ENCODE measurements at places on chromosomes 11 and 22.

- DNase-seq, result no peak
Measured at GRCh38 chr11:11661326-11662040, 39.7 kb upstream of the GALNT18 start.

GRCh38 chr11:8242499-8243280, 21.0 kb downstream of the LMO1 start:
- no peak for DNase-seq

DNA sequence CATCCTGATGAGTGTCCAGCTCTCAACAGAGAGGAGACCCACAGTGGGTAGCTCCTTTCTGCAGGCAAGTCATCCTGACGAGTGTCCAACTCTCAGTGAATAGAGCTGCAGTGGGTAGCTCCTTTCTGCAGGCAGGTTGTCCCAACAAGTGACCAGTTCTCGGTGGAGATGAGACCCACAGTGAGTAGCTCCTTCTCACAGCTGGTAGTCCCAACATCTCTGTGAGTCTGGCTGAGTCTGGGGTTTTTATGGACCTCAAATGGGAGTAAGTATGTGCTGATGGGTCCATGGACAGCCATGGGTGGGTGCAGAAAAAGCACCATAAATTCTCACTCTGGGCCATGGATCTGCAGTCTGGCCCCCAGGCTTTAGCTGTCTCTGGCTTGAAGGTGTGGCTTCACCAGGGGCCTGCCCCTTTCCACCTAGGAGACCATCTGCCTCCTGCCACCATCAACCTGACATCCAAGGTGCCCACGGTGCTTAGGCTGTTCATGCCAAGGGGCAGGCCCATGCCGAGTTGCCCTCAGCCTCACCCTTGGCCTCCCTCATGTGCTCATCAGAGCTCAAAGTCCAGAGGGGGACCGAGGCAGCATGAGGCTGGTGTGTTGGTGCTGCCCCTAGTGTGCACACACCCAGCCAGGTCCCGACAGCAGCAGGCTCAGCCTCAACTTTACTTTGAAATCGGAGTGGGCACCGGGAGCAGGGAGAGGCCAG, 15.3 kb downstream of the NPAT start:
- DNase-seq, result no peak

- no peak for DNase-seq
Measured at GRCh38 chr22:50630376-50630775, 2.4 kb upstream of the ARSA start.

DNA sequence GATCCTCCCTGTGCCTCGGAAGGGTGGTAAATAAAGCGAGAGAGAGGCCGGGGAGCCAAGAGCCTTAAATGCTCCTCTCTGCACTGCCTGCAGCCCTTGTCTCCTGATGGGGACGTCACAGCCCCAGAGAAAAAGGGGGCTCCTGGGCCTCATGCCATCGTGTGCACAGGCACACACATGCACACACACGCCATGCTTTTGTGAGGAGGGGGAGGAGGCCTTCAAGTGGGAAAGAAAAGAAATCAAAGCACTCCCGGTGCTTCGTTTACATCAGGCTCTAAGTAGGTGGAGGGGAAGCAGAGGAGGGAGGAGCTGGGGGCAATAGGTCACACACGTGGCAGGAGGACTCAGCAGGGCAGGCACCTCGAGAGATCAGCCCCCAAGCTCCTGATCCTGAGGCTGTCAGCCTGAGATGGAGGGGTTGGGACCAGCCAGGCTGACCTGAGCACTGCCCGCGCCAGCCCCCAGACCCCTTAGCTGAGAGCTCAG, 68.2 kb upstream of the NECTIN1 start:
- no peak for DNase-seq

- no peak for DNase-seq
Measured at GRCh38 chr11:62333768-62334167, 3.5 kb upstream of the ASRGL1 start.

GRCh38 chr11:444396-445144, 2.8 kb upstream of the ANO9 start:
- no peak for DNase-seq

GRCh38 chr22:37199760-37200108, 11.7 kb upstream of the C1QTNF6 start:
- DNase-seq, result no peak

DNA sequence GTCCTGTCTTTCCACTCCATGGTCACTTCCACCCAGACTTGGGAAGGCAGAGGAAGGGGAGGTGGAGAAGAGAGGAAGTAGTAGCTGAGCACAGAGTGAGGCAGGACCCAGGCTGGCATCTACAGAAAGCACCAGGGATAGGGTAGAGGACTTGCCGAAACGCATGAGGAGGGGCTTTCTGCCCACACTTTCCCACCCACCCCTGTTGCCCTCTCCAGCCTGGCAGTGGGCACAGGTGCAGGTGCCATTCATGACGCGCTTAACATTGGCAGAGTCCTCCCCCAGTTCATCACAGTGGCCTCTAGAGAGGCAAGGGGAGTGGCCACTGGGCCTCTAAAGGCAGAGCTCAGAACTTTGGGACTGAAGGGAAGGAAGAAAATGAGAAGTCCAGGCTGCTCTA, 81.9 kb downstream of the FEZ1 start:
- no peak for DNase-seq

GRCh38 chr11:70191495-70192140, 11.5 kb upstream of the FADD start:
- DNase-seq, result peak; percentile 54

GRCh38 chr11:131796541-131796940, 426.1 kb downstream of the NTM start:
- no peak for DNase-seq

- no peak for DNase-seq
Measured at GRCh38 chr11:34960277-34960676, 43.9 kb downstream of the PDHX start.

DNA sequence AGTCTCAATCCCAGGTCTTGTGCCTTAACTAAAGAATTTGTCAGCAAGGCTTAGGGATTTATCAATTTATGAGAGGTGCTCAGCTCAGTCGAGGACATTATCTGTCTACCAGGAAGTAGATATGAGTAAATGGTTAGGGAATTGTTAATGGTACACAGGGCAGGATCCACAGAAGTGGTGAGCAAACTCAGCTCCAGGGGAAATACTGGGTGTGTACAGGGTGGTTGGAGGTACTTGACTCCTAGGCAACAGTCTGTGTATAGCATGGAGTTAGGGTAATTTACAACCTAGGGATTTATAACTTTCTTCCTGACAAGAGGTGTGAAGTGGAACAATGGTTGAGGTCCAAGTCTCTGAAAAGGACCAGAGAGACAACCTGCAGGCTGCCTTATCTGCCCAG, 123.4 kb upstream of the OR9Q1 start:
- no peak for DNase-seq

DNA sequence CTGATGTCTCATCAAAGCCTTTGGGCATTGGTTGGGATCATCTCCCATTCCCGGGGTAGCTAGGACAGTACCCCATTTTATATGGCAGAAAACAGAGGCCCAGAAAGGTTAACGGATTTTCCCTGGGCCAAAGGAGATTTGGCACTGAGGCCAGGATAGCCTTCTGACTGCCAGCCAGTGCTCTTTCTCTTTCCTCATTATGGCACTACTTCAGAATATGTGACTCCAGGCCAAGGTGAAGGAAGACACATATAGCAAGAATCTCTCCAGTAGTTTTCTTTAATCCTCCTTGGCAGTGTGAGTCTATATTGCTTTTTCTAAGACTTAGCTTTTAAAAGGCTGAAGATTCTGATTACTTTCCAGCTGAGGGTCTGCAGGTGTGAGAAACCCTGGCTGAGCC, 94.8 kb upstream of the AMOTL1 start:
- no peak for DNase-seq
